Substantia nigra (tissue), 51 donors: ENCODE measurements at places on chromosomes 3 and 15.

DNA sequence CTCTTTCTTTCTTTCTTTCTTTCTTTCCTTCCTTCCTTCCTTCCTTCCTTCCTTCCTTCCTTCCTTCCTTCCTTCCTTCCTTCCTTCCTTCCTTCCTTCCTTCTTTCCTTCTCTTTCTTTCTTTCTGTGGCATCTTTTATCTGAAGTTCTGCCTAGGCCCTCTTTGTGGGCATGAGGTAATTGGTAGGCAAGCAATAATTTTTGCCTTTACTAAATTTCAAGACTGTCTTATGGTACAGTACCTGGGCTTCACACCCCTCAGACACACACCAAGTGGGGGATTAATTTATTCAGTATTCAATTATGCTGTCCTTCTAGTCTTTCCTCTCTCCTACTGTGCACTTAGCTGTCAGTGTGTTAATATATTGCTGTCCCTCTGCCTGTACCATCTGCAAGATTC is 155.5 kb downstream of the OXSM start:
- DNase-seq = no peak

- no peak for DNase-seq
Observed at GRCh38 chr15:101675015-101675414, 22.8 kb upstream of the TM2D3 start.

DNA sequence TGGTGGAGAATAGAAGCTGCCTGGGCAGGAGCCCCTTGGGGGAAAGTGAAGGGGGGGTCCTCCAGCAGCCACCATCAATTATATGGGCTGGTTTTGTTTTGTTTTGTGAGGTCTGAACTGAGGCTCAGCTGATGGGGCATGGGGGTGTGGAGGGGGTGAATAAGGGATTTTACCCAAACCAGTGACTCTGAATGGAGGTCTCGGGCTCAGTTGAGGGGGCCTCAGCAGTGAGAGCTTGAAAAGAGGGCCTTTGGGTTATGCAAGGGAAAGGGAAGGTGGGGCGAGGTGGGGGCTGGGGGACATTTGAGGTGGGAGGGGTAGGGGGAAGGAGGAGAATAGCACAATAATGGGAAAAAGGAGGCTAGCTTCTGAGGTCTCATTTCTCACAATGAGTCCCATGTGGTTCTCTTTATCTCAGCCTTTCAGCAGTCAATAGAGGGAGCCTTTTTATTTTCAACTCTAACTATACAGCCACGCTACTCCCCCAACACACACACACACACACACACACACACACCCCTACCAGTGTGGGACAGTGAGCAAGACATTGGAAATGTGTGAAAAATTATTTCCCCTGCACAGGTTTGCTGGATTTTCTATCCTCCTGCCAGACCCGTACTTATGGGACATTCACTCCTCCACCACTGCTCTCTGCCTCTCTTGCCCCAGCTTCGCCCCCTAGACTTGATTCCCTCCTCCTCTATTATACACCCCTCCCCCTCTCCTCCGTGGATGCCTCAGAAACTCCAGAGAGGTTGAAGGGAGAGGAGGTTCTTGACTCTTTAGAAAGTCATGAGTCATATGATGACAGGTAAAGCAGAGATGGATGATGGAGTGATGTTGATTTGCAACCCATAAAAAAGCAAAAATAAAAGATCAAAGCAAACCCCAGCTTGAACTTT is 96.0 kb downstream of the GTPBP8 start:
- DNase-seq = no peak

- no peak for DNase-seq
Observed at GRCh38 chr15:45251888-45252287, at the start of gene SLC28A2. SLC28A2 (plus strand) TSS chr15:45252234; CDS start chr15:45253216, 982 bp downstream.

- no peak for DNase-seq
Observed at GRCh38 chr15:101116681-101116976, 135.2 kb downstream of the CHSY1 start.
